Colonic mucosa (tissue), 4 donors: ENCODE measurements at places on chromosomes 16 and 17. TPM values are rescaled to one million over a fixed set of nuclear protein-coding genes. Genes with fewer than 3 reads are reported as not detected.
A peak's percentile ranks its signal among the peaks of the same experiment; 100 is the strongest.

- no peaks in the 10 kb centered on the region for H3K36me3 ChIP-seq
- DNase-seq = no peak
- H3K27ac ChIP-seq = no peak overlapping the region
- no peaks in the 10 kb centered on the region for H3K4me1 ChIP-seq
Measured at GRCh38 chr16:12876778-12877177, 24.6 kb upstream of the SHISA9 start.

DNA sequence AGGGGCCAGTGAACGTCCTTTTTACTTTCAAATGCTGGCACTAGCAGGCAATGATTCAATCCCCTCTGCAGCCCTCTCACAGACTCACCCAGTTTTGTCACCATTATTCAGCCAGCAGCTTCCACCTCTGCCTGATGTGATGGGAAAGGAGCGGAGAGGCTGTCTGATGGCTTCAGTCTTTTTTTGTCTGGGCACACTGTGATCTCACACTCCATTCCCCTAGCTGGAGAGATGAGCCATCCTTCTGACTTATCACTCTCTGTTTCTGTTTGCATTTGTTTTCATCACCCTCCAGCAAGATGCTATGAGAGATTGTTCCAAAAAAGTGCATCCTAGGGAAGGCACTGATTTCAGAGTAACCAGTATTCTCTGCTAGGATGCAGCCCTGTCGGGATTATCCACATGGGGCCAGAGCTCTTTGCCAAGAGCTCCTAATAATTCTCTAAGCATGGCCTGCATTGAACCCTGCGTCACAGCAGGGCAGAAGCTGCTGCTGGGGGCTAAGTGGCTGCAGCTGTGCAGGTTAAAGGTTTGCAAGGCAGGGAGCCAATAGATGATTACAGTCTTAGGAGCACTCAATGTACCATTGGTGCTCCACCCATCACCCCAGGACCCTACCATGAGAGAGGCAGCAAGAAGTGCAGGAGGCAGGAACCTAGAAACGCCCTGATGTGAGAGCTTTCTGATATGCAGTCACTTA, 236.1 kb upstream of the C16orf82 start:
- no peak overlapping the region for H3K27ac ChIP-seq
- H3K27me3 ChIP-seq = no peaks in the 10 kb centered on the region
- no peaks in the 10 kb centered on the region for H3K4me1 ChIP-seq
- no peak overlapping the region for H3K4me3 ChIP-seq
- no peaks in the 10 kb centered on the region for H3K36me3 ChIP-seq
- DNase-seq = no peak

CCDC40 gene
- total RNA-seq = 3.6 TPM

CTRB2 gene
- total RNA-seq = not detected

CDRT15 gene
- not detected for total RNA-seq

GRCh38 chr17:81119223-81120148, 45.8 kb upstream of the PVALEF start:
- H3K36me3 ChIP-seq = no peaks in the 10 kb centered on the region
- H3K4me1 ChIP-seq = no peaks in the 10 kb centered on the region
- H3K27ac ChIP-seq = no peak overlapping the region
- peak; percentile 81 for DNase-seq
- H3K4me3 ChIP-seq = peak overlapping the region; percentile 30

SPATA22 gene
- not detected for total RNA-seq

DNA sequence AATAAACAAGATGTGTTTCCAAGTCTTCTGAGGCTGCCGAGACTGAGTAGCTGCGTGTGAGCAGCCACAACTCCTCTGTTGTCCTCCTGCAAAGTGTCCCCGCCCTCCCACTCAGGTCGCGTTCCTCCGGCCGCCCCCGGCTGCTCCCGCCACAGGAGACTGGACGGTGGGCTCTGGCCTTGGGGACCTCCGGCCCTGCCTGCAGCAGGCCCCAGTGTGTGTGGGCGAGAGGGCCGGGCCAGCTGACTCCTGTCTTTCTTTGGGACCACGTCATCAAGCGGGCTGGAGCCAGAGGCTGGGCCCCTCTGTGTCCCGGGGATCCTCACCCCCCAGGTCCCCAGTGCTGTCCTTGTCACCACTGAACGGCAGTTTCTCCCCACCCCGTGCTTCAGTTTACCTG, 175.3 kb downstream of the NPIPB11 start:
- H3K4me3 ChIP-seq = no peak overlapping the region
- H3K4me1 ChIP-seq = no peaks in the 10 kb centered on the region
- H3K27ac ChIP-seq = no peak overlapping the region

GRCh38 chr17:50953831-50954601, 87.9 kb upstream of the TOB1 start:
- H3K27me3 ChIP-seq = no peaks in the 10 kb centered on the region
- peaks cover 14% of the 10 kb centered on the region for H3K4me1 ChIP-seq
- no peak for DNase-seq

NEUROD2 gene
- total RNA-seq = not detected

SEZ6 gene
- total RNA-seq = not detected

DNA sequence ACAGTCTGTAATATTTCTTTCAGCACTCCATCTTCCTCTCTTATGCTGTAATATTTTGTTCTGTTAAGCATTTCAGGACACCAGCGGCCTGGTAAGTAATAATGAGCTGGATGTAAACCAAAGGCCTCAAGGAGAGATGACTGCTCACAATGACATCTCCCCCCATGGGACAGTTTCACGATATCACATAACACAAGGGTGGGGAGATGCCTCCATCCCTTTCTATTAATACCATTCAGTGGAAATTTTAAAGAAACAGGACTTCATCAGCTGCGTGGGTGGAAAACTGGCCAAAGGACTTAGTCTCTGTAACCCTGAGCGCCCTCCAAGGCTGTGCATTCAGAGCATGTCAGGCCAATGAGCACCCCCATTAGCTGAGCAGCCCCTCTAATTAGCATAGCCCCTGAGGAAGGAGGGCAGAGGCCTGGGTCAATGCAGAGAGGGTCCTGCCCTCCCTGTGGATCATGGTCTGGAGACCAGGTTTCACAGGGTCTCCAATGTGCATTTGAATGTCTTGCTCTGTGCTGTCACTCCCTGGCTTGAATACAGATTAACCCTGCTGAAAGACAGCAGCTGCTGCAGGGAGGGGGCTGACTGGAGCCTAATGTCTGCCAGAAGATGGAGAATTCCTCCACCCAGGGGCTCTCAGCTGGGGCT, 156.4 kb downstream of the HS3ST2 start:
- H3K36me3 ChIP-seq = no peaks in the 10 kb centered on the region
- DNase-seq = no peak
- no peak overlapping the region for H3K27ac ChIP-seq
- no peaks in the 10 kb centered on the region for H3K4me1 ChIP-seq

DNA sequence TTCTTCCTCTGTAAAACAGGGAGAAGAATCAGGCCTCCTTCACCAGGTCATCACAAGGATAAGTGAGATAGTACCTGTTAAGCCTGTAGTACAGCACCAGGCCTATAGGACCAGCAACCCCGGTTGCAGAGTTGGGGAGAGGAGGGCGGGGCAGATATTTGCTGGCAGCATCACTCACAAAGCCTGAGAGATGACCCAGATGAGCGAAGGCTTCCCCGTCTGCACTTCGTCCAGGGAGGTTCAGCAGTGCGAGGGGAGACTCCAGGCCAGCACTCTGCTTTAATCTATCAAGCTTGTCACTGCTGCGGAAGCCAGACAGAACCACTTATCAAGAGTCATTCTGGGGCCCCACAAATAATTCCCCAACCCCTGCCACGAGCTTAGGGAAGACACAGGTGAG, 15.8 kb upstream of the RBBP6 start:
- DNase-seq = no peak
- H3K4me3 ChIP-seq = no peak overlapping the region
- H3K4me1 ChIP-seq = no peaks in the 10 kb centered on the region
- no peaks in the 10 kb centered on the region for H3K36me3 ChIP-seq

ADGRG1 gene
- 126 TPM for total RNA-seq
